ENCODE measurements at places on chromosomes 3 and 15.
A peak's percentile ranks its signal among the peaks of the same experiment; 100 is the strongest.

- peak; percentile 60 for DNase-seq
Observed at GRCh38 chr3:156643729-156644389, 30.5 kb upstream of the TIPARP start.

- DNase-seq = no peak
Observed at GRCh38 chr3:159640225-159640624, 348.4 kb upstream of the IL12A start.

DNA sequence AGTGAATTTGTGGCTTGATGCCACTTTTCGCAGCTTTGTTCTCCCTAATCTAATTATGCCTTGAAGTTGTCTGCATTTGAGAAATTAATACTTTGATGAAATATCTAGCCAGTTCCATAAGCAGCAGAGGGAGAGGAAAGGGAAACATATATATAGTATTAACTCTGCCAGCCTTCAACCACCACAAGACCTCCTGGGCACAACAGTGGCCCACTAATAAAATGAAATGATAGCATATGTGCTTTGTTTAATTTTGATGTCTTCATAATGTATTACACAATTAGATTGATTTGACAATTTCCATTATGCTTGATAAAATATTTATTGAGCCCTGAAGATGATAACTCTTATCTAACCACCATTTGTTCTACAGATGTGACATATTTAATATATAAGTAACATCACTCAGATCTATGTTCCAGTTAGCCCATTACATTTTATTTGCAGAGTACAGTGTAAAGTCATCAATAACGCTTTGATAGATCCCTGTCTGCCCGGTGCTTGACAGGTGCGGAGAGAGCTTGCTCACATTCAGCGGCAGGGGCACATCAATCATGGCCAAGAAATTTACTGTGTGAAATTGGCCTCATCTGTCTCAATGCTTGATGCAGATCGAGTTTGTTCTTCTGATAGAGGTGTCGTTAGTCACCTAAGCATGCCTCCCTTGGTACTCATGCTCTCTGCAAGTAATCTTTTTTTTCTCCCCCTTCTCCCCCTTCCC is 187.4 kb downstream of the MECOM start:
- DNase-seq = no peak

GRCh38 chr3:32297366-32297765 is 58.9 kb downstream of the CMTM8 start:
- DNase-seq = peak; percentile 57

DNA sequence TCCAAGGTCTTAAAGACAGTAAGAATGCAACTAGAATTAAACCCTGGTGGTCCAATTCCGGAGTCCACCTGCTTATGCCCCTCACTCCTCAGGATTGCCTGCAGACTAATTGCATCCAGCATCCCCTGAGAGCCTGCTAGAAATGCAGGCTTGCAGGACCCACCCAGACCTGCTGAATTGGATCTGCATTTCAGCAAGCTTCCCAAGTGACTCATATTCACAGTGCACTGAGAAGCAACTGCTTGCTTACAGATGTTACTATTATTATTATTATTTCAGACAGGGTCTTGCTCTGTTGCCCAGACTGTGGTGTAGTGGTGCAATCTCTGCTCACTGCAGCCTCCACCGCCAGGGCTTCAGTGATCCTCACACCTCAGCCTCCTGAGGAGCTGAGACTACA is 83.5 kb upstream of the VGLL4 start:
- no peak for DNase-seq

DNA sequence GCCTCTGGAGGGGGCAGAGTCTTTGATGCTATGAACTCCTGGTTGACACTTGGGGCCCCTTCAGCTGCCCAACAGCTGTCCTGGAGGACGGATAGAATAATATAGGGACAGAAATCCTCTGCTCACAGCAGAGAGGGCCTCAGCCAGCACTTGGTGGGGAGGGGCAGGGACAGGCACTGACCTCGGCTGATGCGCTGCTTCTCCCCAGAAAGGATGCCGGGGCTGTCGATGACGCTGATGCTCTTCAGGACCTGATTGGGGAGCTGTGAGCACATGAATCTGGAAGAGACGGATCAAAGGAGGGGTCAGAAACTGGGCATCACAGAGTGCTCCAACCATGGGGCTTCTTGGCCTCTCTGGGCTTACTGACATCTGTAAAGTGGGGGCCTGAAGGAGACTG is 29.5 kb downstream of the EHD4 start:
- DNase-seq = no peak

DNA sequence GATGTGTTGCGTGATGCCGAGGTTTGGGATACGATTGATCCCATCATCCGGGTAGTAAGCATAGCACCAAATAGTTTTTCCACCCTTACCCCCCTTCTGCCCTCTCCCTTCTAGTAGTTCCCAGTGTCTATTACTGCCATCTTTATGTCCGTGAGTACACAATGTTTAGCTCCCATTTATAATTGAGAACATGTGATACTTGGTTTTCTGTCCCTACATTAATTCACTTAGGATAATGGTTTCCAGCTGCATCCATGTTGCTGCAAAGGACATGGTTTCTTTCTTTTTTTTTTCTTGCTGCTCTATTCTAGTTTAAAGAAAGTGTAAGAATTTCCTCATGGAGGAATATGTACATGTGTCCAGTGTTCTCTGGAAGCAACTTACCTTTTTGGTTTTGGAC is 51.8 kb downstream of the NSUN3 start:
- DNase-seq = no peak

DNA sequence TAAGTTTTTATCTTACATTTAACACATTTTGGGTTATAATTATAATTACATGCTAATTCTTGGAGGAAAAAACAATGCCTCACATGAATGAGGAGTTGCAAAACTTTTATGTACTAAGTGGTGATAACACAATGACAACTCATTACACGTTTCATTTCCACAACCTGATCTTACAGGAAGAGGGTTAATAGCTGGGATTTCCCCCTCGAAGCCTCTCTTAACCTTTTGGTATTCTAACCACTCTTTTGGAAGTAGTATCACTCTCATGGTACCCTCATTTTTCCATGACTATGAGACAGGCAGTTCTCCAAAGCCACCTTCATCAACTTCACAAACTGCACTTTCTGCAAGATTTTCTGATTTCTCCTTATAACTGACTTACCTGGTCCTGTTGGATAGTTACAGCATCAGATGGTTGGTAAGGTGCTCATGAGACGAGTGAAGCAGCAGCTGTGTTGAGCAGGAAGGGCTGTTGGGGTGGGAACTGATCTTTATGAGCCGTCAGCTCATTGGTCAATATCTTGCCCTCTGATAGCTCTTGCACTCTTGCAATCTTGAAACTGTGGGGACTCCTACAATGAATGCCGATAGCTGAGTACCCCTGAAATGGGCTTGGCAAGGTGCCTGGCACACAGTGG is 41.6 kb downstream of the ACAN start:
- DNase-seq = no peak

- DNase-seq = no peak
Observed at GRCh38 chr3:135097276-135097946, 302.4 kb downstream of the EPHB1 start.

DNA sequence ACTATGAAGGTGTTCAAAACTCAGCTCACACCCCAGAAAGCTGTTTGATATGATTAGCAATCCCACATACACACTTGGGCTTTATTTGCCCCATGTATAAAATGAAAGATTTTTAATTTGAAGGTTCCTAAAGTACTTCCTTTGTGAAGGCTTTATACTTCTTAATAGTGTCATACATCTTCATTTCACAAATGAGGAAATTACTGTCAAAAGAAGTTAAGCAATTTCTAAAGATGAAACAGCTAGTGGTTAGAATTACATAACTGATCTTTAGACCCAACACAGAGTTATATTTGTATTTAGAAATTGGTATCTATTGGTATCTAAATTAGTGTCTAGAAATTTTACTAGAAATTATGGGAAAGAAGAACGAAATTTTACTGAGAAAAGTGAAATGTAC is 7.1 kb downstream of the CD200R1 start:
- no peak for DNase-seq

DNA sequence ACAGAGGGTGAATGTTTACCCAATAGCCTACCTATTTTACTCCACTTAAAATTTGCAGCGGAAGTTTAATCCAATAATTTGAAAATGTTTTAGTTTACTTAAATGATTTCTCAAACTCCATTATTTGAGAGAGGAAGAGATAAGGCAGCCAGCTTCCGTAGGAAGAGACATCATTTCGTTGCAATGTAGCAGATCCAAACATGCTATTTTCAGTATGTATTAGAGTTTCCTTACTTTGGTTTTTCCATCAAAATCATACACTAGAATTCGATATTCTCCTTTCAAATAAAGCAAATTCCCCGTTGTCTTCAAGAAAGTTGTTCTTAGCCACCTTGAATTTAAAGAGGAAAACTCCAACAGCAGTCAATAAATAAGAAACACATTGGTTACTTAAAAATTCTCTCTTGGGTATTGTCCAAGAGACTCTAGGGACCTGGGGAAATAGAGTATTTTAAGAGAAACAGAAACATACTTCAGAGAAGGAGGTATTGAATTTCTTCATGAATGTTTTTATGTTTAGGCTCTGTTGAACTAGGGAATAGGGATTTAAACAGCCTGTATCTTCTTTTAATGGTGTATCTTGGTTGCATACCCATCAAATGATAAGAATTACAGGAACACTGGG is 324.5 kb upstream of the GBE1 start:
- DNase-seq = no peak

DNA sequence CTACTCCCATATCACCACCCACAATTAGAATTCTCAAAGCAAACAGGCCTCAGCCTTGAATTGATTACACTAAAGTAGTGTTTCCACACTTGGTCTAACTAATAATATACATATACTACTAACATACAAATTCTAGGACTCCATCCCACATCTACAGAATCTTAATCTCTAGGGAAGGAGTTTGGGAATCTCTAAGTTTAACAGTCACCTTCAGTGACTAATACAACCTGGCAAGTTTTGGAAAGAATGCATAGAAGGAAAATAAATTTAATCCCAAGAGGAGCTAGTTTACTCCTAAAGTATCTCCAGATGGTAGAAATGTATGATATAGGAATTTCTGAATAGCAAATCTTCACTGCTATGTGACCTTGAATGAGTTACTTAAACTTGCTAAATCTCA is 9.1 kb downstream of the CLPX start:
- no peak for DNase-seq

GRCh38 chr3:32421991-32422859 is 30.6 kb downstream of the CMTM7 start:
- DNase-seq = no peak

DNA sequence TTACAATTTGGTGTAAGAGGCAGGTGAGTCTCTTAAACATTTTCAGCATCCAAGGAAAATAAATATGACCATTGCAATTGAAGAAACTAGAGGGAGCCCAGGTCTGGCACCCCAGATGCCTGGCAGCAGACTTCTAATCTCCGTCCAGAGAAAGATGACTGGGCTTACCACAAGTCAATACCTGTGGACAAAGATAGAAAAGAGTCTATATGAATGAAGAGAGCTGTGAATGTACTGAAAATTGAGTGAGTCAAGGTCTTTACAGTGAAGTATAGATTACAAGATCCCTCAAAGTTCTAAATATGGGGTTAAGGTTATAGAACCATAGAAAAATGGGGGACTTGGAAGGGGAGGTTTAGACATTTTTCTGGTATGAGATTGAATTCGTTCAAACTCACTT is 827.4 kb upstream of the NR2F2 start:
- no peak for DNase-seq

- no peak for DNase-seq
Observed at GRCh38 chr3:43019006-43019809, 40.1 kb downstream of the GASK1A start.

DNA sequence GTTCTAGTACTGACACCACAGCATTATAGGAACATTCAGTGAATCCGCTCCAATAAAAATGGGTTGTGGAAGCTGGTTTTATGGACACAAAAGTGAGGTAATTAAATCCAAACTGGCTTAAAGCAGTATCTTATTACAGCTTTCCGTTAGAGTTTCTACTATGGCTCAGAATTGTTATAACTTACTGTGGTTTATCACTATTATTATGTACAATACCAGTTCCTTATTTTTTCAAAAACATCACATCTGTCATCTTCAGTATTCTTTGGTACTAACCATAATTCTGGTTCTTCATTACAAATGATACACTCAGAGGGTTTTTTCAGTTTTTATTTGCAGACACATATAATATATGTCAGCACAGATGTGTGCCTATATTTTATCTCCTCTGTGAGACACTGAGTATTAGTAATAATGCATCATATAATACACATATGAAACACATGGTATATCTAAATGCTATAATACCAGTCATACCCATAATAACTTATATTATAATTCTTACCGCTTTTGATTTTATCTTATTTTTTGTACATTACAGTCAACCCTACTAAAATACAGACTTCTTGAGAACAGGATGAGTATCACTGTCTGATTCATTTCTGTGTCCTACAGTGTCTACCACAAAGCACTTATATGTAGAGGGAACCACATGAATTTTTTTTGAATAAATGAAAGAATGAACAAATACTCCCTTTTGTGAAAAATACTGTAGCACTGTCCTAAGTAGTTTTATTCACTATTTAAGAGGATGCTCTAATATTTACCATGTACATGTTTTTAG is 39.0 kb downstream of the CMSS1 start:
- DNase-seq = no peak

DNA sequence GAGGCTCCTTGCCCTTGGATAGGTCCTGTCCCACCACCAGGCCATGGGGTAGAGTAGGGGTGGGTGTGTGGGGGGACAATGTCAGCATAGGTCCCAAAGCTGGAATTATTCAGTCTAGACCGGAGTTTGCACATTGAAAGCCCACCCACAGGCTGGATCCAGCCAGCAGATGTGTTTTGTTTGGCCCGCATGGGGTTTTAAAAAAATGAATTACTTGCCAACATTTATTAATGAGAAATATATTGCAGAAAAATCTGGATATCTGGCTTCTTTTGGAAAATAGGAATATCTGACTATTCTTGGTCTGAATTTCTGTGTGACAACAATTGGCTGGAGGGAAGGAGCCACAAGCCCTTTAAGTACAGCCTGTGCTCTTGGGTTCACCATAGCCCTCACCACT is 17.3 kb upstream of the LRIG1 start:
- no peak for DNase-seq

DNA sequence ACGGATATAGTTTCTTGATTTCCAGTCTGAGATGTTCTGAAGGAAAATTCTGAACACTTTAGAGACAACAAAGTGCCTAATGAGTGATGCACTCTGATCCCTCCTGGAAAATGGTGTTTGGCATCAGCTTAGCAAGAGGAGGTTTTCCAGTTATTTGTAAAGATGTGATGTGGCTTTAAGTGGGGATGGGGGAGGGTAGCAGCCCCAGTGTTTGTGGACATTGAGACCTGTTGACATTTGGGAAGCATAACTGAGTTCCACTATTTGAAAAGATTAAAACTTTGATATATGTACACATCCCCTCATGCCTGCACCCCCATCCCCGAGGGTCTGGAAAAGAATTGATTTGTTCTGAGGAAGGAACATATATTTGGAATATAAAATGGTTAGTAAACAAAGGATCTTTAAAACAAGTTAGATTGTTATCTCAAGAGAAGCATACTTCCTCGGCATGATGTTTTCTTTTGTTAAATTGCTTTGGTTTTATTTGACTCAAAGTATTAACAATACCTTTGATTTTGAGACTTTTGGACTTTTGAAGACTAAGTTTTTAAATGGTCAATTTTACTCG is 6.5 kb downstream of the IGF1R start:
- no peak for DNase-seq

All from CD4-positive, alpha-beta T cell treated with Interferon gamma for 1 hour (primary cell).